ENCODE measurements at places on chromosomes 16 and 17. TPM values are rescaled to one million over a fixed set of nuclear protein-coding genes. Genes with fewer than 3 reads are reported as not detected.

Gene TVP23B
- total RNA-seq: 102 TPM

Gene CSF3
- total RNA-seq: not detected

Gene GINS2
- 9.2 TPM for total RNA-seq

Gene CEP295NL
- 5.0 TPM for total RNA-seq

Gene SOX8
- 1.4 TPM for total RNA-seq

Gene NKD1
- 0.62 TPM for total RNA-seq

Gene KRTAP4-3
- not detected for total RNA-seq

Gene CA7
- not detected for total RNA-seq

Gene GDPD1
- total RNA-seq: 0.53 TPM

Gene TBX21
- total RNA-seq: not detected

Gene GLIS2
- 2.6 TPM for total RNA-seq

Gene KRT17
- 7.1 TPM for total RNA-seq

Gene CACNG4
- not detected for total RNA-seq

Gene MT1A
- total RNA-seq: 0.44 TPM

Gene PRRT2
- total RNA-seq: 0.26 TPM

Gene GP1BA
- not detected for total RNA-seq

All from aortic smooth muscle cell (primary cell).